ENCODE measurements at places on chromosomes 13 and 19. TPM values are rescaled to one million over a fixed set of nuclear protein-coding genes. Genes with fewer than 3 reads are reported as not detected.

FOSB gene
- total RNA-seq = 65.0 TPM

GPR12 gene
- not detected for total RNA-seq

GRCh38 chr19:5954293-5954692 lies 23.6 kb downstream of the RANBP3 start:
- DNase-seq = no peak

- DNase-seq = no peak
These were observed 30.2 kb upstream of the TRPC4 start for GRCh38 chr13:37899753-37900152.

DNA sequence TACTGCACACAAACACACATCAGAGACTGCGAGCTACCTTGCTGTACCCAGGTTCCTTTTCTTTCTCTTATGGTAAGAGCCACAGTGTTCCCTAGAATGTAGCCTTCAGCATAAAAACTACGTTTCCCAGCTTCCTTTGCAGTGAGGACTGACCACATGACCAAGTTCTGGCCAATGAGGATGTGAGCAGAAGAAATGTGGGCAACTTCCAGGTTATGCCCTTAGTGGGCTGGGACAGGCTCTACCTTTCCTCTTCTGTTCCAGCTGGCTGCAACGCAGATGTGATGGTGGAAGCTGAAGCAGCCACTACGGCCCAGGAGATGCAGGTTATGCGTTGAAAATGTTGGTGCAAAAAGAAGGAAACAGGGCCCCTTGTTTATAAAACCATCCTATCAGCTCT lies 27.5 kb downstream of the VRK3 start:
- no peak for DNase-seq

All from HFFc6 (cell line).